HepG2 (cell line): ENCODE measurements at places on chromosomes 2 and 18. TPM values are rescaled to one million over a fixed set of nuclear protein-coding genes. Genes with fewer than 3 reads are reported as not detected.

- no peak for DNase-seq
Observed at GRCh38 chr2:1591461-1591770, 152.9 kb downstream of the PXDN start.

DNA sequence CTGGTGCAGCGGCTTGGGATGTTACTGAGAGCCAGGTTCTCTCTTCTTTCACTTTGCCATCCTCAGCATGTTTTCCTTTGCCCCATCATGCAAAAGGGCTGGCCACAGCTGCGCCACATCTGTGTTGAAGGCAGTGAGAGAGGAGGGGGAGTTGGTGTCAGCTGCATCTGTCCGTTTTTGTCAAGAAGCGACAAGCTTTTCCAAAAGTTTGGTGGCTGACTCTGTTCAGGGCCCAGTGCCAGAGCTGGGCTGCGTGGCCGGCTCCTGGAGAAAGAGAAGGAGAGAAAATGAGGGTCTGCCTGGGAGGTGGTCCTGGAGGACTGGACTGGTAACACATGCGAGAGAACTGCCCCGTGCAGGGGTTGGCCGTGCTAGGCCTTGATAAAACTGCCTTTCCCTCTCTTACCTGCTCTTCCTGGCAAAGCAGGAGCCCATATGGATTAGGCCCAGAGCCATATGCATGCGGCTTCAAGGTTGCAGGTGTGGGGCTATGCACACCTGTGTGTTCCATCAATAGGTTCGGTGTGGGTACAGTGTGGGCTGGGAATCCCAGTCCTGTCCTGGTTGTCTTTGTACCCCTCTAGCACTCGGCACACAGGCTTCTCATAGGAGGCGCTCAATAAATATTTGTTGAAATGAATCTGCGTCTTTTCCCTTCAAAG lies 9.0 kb downstream of the RNF144A start:
- no peak for DNase-seq

GRCh38 chr2:43455296-43455695 lies 140.5 kb downstream of the THADA start:
- no peak for DNase-seq

Gene C2orf78
- total RNA-seq: not detected in 2 replicates
